ENCODE measurements at places on chromosomes 6 and 20. TPM values are rescaled to one million over a fixed set of nuclear protein-coding genes. Genes with fewer than 3 reads are reported as not detected.

DNA sequence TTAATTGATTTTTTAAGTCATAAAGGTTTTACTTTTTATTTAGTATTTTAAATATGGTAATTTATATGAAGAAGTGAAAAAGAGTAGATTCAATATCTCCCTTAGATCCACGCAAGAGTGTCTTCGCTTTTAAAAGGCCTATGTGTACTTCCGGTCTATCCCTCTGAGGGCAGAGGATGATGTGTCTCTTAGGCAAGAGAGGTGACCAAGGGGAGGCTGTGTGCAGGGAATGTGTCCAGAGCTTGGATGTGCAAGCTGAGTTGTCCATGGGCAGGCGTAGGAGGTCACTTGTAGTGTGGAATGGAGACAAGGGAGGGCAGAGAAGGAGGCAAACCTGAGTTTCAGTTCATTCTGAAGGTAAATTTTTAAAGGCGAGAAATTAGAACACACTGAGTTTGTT is 113.9 kb downstream of the CRYBG1 start:
- no peak for DNase-seq

DNA sequence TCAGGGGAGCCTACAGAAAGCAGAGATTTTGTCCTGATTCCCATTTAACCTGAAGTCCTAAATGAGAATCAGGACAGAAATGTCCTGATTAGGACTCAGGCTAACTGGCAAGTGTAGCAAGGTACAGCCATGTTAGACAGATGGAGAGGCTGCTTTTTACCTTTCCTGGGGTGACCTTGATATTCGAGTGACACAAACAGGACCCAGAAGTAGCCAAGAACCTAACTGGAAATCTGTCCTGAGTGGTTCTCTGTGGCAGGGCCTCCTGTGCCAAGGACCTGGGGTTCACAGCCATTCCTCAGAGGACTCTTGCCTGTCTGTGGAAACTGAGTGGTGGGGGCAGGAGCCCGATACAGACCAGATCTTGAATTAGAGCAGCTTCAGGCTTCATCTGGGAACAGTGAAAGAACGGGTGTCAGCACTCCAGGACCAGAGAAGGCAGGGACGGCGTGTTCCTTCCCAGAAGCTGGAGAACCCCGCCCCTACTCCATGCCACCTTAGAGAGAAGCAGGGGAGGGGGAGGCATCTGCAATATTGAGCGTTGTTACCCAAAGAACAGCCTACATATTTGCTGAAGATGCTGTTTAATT is 4.3 kb upstream of the FUCA2 start:
- DNase-seq, result no peak

Gene GPSM3
- 80.6 TPM for total RNA-seq

Gene PTPN1
- 47.6 TPM for total RNA-seq
